NCI-H1092 (cell line): ENCODE measurements at places on chromosomes 12 and 14.

GRCh38 chr14:98924046-98924445 lies 348.0 kb downstream of the BCL11B start:
- no peak for DNase-seq

DNA sequence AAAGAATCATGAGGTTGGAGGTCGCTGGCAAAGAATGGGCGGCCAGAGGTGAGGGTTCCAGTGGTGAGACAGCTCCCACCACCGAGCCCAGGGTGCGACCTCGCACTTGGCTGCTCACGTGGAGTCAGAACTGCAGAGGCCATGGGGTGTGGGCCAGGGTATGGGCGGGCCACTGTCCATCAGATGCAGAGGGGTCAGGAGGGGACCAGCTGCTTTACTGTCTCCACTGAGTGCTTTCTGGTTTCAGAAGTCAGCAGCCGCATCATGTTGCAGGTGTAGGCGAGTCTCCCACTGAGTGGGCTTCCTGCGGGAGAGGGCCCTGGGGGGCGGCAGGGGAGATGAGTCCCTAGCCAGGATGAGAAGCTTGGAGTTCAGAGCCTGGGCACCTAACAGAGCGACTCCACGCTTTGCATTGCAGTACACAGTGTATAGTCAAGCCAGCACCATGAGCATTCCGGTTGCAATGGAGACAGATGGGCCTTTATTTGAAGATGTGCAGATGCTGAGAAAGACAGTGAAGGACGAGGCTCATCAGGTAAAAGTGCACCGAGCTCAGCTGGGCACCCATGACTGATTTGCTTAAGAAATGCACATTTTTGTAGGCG lies 46.9 kb upstream of the DYNC1H1 start:
- no peak for DNase-seq

DNA sequence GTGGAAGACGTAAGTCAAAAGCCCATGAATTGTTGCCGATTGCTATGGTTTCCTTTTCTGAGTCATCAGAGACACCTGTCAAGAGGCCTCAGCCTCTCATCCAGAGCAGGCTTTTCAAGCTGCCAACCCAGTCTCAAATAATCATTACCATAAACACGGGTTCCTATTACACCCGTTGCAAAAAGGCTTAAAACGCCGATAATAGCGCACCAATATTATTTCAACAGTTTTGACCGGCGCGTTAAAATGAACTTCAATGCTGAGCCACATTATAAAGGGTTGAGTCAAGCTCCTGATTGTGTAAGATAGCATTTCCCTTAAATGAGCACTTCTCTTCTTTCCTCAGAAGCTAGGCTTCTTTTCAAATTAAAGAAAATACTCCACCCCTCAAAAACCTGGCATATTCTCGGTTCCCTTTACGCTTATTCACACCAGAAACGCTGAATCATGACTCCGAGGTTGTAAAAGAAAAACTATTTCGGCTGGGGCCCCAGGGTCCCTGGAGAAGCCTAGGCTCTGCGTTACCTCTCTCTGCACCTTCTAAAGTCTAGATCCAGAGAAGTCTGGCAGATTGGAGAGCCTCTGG lies 1.4 kb downstream of the TMTC1 start:
- DNase-seq = peak; percentile 6

GRCh38 chr14:100076606-100077005 lies 11.4 kb downstream of the EVL start:
- DNase-seq = no peak

DNA sequence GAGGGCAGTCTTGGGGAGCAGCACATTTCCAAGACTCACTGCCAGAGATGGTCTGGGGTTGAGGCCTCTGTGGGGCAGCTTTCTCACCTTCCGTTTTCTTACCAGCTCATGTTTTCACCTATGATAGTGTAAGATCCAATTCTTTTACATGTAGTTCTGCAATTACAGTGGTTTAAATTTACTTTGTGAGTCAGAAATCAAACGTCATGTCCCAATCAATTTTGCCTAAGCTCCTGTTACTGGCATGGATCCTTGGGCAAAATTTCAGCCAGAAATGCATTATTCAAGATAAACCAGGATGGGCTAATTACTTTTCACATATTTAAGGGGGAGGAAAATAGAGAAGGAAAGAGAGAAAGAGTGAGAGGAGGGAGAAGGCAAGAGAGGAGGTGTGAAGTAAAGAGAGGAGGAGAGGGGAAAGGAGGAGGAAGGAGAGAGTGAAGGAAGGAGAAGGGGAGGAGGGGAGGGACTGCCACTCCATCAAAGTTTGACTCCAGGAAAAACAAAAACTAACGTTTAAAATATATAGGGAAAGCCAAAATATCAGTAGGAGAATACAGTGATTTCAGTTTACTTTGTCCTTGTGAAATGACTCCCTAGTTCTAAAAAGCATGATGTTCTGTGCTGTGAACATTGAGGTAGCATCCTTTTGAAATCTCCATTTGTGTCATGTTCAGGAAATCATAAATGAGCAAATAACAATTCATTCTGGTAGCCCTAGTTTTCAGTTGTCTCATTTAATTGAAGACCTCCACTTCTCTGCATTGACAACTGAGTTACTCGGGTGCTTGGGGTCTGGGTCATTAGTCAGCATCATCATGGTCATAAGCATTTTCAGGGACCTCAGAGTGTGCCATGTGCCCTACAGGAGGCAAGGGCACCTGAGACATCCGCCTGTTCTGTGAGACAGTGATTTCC lies 3.0 kb downstream of the BMAL2 start:
- DNase-seq = no peak

DNA sequence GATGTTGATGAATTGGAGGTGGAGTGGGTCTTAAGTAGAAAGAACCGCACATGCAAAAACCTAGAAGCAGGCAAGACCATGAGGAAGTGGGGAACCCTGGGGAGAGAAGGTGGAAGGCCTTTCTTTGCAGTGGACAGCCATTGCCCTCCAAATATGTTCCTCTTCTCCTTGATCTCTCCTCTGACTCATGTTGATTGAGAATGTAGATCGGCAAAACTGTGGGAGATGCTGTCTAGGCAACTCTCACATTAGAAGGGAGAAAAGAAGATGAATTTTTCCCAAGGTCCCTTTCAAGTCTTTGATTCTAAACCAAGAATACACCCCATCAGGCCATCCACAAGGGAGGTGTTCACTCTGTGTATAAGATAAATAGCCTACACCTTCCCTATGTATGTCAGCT lies 257.5 kb downstream of the MSRB3 start:
- no peak for DNase-seq

DNA sequence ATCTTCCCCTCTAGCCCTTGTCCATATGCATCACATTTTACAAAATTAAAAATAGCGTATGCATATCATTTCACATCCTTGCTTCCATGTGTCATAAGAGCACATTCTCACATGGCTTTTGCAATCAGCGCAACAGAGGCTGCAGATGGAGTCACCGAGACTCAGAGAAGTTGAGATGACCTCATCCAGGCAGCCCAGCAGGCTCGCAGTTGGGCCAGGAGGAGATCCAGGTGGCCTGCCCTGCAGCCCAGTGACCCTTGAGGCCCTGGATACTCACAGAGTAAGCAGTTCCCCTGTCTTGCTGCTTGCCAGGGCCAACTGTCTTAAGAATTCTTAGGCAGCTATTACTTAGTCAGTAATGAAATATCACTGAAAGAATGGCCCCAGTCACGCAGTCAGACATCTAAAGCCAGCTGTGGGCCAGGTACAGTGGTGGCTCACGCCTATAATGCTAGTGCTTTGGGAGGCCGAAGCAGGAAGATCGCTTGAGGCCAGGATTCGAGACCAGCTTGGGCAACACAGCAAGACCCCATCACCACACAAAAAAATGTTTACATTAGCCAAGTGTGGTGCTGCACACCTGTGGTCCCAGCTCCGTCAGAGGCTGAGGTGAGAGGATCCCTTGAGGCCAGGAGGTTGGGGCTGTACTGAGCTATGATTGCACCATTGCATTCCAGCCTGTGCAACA lies 9.1 kb downstream of the CAMKK2 start:
- DNase-seq = no peak

DNA sequence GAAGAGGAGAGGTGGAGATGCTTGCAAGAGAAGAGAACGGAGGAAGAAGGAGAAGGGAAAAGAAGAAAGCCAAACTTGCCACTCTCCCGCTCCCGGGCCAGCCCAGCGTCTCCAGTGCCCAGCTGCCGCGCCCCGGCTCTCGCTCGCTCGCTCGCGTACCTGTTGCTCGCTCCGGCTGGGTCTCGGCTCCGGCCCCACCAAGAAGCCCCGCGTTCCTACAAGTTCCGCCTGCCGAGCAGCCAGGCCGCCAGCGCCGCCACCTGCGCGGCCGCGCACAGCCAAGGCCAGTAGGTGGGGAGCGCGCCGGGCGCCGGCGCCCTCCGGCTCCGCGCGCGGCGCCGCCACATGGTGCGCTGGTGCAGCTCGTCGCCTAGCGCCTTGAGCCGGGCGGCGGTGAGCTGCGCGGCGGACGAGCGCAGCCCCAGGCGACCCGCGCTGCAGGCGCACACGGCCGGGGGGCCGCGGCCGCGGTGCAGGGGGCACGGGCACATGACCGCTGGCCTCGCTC lies 370 bp downstream of the HRK start:
- DNase-seq = peak; percentile 15

DNA sequence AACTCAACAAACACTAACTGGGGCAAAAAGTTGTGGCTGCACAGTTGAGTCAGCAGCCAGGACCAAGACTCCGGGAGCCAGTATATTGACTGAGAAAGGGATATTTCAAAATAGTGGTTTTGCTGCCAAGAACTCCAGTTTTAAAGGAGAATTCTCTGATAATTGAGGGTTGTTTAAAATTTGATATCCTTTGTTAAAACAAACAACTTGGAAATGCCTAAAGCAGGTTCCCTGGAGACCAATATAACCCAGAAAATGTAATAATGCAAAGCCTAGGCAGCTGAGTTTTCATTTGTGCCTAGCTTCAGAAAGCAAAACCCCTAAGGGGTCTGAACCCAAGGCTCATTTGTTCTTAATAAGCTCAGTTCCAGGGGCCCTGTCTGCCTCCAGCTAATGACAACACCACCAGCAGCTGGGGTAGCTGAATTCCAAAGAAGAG lies 311.7 kb upstream of the CCDC196 start:
- no peak for DNase-seq

GRCh38 chr14:91796617-91797347 lies 64.9 kb upstream of the CATSPERB start:
- no peak for DNase-seq

DNA sequence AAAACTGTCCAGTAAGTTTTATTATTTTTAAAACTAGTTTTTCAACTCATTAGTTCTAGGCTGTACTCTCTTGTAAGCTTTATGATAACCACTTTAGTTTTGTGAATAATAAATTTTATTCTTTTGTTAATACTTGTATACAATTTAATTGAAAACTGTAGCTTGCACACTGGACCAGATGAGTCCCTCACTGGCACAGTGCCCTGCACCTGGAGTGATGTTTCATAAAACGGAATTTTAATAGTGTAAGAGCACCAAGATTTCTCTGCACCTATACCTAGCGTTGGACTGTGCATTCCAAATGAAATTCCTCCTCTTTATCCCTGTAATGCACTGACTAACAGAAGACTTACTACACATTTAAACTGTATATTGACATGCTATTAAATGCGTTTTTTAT lies 80.8 kb downstream of the PRIMA1 start:
- DNase-seq = no peak

DNA sequence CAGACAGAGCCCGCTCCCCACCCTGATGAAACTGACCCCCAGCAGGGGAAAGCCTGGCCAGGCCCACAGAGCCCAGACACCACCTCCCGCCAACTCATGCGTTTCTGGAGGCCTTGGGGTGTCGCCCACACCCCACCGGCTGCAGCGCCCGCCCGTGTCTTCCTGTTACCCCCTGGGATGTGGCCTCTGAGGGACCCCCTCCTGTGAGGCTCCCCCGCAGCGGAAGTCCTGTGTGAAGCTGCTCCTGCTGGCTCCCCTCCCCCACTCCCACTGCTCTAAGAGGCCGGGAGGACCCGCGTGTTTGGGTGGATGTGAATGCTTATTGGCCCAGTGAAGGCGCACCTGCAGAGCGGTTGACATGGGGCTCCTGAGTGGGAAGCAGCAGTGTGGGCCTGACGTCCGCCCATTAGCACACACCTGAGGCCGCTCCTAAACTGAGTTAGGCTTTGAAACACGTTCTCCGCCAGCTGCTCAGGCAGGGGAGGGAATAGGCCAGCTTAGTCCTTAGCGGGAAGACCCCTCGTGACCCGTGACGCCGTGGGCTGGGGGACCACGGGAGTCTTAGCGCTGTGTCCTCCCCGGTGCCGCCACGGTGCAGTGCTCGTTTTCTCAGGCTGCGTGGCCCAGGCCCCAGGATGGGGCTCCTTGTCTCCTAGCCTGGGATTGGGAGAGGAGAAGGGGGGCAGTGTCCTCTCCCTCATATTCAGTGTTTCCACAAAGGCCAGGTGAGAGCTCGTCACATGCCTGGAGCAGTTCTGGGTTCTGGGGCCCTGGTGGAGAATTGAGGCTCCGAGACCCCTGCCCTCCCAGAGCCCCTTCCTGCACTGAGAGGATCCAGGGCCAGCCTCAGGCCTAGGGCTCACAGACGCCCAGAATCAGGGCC lies 323.4 kb upstream of the SFSWAP start:
- DNase-seq = no peak

DNA sequence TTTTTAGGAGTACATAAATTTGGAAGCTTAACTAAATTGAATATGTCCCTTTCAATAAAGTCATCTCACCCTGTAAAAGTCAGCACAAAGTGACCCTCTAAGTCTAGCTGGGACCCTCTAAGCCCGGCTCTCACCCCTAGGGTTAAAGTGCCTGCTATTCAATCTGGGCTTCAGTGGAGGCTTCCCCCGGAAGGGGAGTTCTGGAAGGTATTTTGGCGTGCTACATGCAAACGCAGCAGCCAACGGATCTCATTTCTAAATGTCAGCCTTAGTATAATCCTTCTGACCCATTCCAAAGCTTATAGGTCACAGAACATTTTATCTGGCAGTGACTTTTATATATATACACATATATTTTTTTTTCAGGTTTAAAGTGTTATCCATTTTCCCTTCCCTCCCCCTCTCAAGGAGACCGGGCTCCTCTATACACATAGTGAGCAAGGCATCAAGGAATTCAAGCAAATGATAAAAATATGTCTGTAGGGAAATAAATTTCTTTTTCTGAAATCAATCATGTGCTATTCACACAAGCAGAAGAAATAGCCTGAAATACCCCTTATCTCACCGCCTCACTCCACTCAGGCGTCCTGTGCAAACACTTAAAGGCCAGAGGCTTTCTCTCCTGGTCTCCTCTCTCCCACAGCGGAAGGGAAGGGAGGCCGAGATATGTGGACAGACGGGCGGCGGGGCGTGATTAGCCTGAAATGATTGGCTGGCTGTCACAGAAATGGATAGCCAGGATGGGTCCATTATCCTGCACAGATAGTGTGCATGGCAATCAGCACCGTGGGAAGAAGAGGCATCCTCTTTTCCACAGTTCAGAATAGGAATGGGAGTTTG lies 301.7 kb downstream of the GALC start:
- DNase-seq = no peak

- DNase-seq = no peak
These were observed 19.4 kb downstream of the ZFYVE21 start for GRCh38 chr14:103735022-103735421.
